ENCODE measurements at places on chromosomes 3 and 15. TPM values are rescaled to one million over a fixed set of nuclear protein-coding genes. Genes with fewer than 3 reads are reported as not detected.

- no peak for DNase-seq
Measured at GRCh38 chr3:9951598-9951961, 628 bp downstream of the PRRT3 start.

DNA sequence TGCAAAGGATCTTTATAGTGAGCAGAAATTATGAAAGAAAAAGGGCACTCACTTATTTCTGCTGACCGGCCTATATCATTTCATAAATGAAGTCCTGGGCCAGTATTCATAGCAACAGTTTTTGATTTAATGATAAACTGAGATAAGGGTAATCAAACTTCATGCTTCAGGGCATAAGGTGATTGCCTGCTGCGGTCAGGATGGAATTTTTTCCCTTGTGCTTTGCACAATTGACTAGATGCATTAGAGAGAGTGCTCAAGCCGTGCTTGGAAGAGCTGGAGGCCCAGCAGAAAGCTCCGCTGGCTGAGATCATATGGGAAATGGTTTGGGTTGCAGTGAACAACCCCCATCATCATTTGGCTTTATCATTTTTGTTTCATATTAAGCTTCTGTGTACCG lies 10.4 kb downstream of the SEMA6D start:
- DNase-seq: no peak

DNA sequence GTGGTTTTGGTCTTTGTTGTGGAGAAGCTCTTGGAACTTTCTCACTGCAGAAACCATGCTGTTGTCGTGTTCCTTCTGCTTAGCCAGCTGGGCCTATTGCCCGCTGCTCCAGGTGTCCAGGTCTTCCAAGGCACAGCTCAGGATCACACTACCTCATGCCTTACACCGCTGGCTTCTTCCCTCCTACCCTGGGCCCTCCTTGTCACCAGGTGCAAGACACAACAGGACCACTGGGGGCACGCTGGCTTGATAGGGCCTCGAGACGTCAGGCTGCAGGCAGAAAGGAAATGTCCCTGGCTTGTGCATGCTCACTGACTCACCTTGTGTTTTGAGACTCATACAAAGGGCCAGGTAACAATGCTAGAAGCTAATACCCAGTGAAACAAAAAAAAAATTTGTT lies 32.3 kb downstream of the PAQR9 start:
- no peak for DNase-seq

The BLM gene
- 1.4 TPM for total RNA-seq

GRCh38 chr3:139427283-139428060 lies 38.0 kb upstream of the COPB2 start:
- DNase-seq: peak; percentile 59

The MAGEL2 gene
- not detected for total RNA-seq

- DNase-seq: peak; percentile 31
Measured at GRCh38 chr3:128081226-128081625, 29.0 kb downstream of the SEC61A1 start.

- no peak for DNase-seq
Measured at GRCh38 chr15:78715434-78715833, 74.4 kb upstream of the CHRNB4 start.

DNA sequence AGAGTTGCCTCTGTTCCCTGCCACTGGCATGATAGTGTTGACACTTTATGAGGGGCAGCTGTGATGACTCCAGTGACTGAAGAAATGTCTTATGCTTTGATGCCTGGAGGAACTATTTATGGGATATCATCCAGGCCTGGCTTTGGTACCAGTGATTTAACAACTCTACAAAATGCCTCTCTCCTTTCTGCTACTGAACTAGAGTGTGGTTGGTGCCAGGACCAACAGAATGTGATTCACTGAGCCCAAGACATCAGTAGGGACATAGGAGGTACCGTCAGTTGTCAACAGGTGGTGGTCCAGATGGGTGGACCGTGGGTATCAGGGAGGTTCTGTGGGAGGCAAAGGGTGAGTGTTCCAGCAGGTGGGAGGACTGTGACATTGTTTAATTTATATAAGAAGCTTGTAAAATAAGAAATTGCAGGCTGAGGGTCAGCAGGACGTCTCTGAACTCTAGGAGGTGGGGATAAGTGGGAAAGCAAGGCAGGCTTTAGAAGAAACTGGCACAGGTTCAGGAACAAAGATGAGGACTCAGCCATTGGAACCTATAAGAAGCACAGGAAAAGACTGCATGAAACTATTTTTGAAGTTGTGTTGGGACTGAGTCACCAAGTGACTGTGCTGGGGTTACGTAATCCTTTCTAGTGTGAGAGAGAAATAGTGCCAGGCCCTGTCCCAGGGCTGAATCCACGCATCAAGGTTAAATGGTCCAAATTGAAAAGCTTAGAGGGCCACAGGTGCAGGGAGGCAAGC lies 28.5 kb upstream of the SLC7A14 start:
- DNase-seq: peak; percentile 82

The FSD2 gene
- not detected for total RNA-seq

DNA sequence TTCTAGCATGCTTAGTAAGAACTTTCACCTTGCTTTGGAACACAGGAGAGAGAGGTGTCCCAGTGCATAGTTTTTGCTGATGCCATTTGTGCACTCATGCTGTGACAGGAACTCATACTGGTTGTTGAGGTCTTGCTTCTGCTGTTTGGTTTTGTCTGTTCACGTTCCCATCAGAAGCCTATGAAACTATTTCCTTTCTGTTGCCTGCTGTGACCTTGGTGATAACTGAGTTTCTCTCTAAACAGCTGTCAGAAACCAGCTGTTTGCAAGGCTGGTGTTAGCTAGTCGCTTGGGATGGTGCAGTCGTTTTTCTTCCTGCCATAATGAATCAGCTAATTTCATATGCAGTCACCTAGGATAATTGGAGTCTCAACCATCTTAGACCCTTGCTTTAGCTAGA lies 724.1 kb downstream of the GRM7 start:
- no peak for DNase-seq

The CCDC39 gene
- not detected for total RNA-seq

DNA sequence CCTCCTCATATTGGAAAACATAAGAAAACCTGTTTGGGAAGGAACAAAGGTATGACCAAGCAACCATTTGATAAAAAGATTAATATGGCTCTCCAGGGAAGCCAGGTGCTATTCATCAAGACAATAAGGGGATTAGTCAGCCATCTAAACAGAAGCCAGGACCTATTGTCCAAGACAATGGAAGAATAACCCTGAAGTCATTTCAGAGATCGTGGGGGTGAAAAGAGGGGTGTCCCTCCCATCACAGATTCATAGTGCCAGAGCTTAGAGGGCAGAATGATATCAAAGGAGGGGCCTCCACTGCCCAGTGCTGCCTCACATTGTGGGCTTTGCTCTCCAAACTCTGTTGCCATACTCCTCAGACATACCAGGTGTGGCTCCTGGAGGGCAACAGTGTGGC lies 73.5 kb downstream of the DAPK2 start:
- no peak for DNase-seq

The PTPRG gene
- total RNA-seq: 148 TPM

The DPH6 gene
- 20.6 TPM for total RNA-seq

The VEPH1 gene
- 23.2 TPM for total RNA-seq

DNA sequence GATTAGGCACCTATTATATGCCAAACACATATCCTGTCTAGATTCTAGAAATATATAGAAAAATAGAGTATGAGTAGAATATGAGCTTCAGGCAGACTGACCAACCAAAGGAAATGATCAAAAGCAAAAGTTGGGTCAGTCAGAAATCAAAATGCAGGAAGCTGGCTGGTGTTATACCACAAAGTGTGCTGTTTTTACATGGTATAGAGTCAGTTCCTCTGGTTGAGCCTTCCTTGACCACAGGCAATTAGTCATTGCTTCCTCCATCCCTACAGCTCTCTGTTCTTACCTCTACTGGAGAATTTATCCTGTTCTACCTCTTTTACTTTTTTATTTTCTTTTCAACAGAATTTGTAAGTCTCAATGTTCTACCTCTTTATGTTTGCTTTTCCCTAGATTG lies 149.8 kb downstream of the TMCO5A start:
- DNase-seq: no peak

- peak; percentile 80 for DNase-seq
Measured at GRCh38 chr3:8319935-8320634, 181.5 kb upstream of the LMCD1 start.

The NR1I2 gene
- total RNA-seq: not detected

GRCh38 chr15:88894819-88895767 lies at the start of gene HAPLN3:
Gene HAPLN3 (minus strand): TSS chr15:88895544. CDS start chr15:88887298, 8,246 bp downstream.
- peak; percentile 94 for DNase-seq

The NCBP2 gene
- total RNA-seq: 43.9 TPM

DNA sequence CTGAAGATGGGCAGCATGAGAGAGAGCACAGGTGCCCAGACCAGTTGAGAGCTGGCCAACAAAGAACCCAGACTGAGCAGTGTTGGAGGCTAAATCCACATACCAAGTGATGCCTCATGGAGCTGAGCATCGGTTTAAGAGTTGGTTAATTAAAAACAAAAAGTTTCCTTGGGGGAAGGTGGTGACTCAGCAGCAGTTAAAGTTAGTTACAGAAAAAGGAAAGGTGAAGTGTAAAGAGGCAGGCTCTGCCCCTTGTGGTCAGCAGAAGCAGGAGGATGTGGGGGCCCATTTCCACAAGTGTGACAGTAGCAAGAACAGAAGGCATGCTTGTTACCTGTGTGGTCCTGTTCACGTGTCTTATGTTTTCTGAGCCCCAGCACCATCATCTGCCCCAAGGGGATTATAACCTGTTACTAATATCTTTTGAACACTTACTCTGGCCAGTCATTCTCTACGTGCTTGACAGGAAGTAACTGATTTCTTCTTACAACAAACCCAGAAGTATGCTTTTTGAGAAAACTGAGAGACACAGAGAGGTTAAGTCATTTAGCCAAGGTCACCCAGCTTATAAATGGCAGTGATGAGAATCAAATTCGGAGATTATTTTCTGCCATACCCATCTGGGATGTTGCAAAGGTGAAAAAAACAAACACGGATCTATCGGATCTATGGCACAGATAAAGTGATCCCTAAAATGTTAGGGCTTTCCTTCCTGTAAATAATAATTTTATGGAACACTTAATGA lies 91.0 kb downstream of the EPHB1 start:
- no peak for DNase-seq

- DNase-seq: peak; percentile 41
Measured at GRCh38 chr15:43748376-43748775, 2.1 kb downstream of the PDIA3 start.

The ACTRT3 gene
- total RNA-seq: 4.3 TPM

GRCh38 chr15:84749111-84749991 lies 959 bp downstream of the ZNF592 start:
- peak; percentile 88 for DNase-seq
